ENCODE measurements at places on chromosomes 11 and 22. TPM values are rescaled to one million over a fixed set of nuclear protein-coding genes. Genes with fewer than 3 reads are reported as not detected.

Gene KRTAP5-9
- total RNA-seq, result not detected

Gene PIK3IP1
- total RNA-seq, result 28.5 TPM

Gene ALG8
- total RNA-seq, result 28.8 TPM

Gene TESMIN
- total RNA-seq, result 5.0 TPM

Gene NXPE1
- not detected for total RNA-seq

Gene CTSC
- 264 TPM for total RNA-seq

Gene UPK2
- 0.10 TPM for total RNA-seq

Gene GGTLC2
- not detected for total RNA-seq

Gene KCTD14
- total RNA-seq, result 10.4 TPM

Gene FZD4
- total RNA-seq, result 2.8 TPM

Gene SCGB2A2
- total RNA-seq, result not detected

Gene SCN4B
- total RNA-seq, result 0.15 TPM

Gene GALNT18
- 15.6 TPM for total RNA-seq

Gene COA4
- 64.0 TPM for total RNA-seq

Gene OR2AG1
- total RNA-seq, result not detected

Gene LIF
- total RNA-seq, result 84.0 TPM

Gene MAPK8IP1
- 1.4 TPM for total RNA-seq

Gene GRIK4
- not detected for total RNA-seq

Gene SPTY2D1
- 26.9 TPM for total RNA-seq

Gene TPBGL
- not detected for total RNA-seq

Gene PLA2G3
- total RNA-seq, result not detected

Measured in renal cortical epithelial cell (primary cell).